ENCODE measurements at places on chromosomes 2 and 18.

GRCh38 chr2:202017940-202018339 is 15.7 kb upstream of the FZD7 start:
- no peak for DNase-seq

- DNase-seq, result no peak
Measured at GRCh38 chr2:238380785-238381184, 45.9 kb upstream of the ASB1 start.

DNA sequence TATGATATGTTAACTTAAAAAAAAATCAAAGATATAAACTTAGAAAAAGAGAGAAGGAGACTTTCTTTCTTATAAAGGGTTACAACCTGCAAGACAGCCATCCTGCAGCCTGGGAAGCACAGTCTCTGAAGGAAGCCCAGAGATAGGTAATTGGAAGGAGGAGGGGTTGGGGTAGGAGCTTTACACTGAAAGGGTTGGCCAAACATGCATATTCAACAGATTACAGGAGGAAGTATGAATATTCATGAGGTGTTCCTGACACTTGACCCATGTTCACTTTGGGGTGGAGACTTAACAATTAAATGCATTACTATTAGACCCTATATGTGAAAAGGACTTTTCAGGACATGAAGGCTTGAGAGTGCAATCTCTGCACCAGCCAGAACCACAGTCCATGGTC is 71.7 kb upstream of the CDH2 start:
- DNase-seq, result no peak

GRCh38 chr2:178271629-178272333 is 77.5 kb downstream of the OSBPL6 start:
- no peak for DNase-seq

DNA sequence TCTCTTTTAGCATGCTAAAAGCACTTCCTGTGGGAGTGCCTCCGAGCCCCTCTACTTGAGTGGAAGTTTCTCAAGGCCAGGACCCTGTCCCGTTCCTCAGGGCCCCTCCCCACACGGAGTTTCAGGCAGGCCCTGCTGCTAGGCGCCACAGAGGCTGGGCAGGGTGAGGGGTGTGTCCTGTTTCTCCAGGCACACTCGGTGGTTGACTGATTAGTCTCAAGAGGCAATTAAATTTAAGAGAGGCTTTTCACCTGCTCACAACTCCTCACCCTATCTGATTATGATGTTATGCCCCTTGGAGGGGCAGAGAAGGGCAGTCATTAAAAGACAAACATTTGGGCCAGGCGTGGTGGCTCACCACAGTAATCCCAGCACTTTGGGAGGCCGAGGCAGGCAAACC is 160.8 kb upstream of the HAAO start:
- DNase-seq, result no peak

DNA sequence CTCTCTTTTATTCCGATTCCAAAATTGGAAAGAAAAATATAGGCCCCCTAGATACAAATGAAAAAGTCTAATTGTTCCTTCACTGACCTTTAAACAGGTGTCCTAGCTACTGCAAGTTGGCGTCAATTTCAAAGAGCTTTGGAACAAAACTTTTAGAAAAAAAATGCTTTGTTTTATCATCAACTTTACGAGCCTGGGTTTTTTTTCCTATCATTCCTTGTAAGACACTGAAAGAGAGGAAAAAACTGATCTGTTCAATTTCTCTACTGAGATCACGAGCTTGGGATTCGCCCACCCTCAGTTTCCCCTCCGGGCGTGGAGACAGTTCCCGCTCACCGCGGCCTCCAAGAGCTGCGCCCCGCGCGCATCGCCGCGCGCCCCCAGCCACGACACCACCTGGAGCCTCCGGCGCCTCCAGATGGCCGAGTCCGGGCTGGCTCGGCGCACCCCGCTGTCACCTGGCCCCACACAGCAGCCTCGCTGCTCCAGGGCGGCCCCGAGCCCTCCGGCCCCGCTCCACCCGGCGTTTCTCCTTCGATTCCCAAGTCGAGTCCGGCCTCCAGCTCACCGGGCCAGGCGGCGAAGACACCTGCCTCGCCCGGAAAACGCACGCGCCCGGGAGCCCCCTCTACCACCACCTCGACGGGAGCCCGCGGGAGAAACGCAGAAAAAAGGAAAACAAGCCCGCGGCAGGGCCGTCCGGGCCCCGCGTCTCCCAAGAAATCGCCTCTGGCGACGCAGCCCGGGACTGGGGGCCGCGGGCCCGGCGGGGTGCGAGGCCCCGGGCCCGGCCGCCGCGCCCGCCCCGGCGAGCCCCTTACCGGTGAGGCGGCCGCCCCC is 656 bp downstream of the TBC1D8 start:
- peak; percentile 30 for DNase-seq

DNA sequence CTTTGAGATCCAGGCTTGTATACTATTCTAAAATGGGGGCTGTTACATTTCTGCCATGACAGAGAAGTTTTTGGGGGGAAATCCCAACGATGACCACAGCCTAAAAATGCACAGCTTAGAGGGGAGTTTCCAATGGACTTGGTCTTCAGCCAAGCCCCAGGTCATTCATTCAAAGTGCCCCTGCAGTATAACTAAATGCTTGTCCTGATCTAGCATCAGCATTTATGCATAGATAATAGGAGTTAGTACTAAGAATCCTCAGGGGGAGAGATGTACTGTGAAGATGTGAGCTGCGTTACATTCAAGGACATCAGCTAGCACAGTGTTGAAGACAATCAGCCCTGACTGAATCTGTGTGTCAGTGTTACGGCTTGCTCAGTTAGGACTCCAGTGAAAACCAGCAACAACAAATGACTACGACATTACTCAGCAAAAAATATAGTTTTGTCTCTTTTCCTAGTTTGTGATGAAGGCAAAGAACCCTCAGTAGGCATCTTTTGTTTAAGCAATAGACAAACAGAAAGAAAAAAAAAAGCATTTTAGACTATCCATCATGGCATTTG is 160.9 kb downstream of the ZEB2 start:
- peak; percentile 42 for DNase-seq

GRCh38 chr2:191991442-191991841 is 144.6 kb upstream of the CAVIN2 start:
- no peak for DNase-seq

DNA sequence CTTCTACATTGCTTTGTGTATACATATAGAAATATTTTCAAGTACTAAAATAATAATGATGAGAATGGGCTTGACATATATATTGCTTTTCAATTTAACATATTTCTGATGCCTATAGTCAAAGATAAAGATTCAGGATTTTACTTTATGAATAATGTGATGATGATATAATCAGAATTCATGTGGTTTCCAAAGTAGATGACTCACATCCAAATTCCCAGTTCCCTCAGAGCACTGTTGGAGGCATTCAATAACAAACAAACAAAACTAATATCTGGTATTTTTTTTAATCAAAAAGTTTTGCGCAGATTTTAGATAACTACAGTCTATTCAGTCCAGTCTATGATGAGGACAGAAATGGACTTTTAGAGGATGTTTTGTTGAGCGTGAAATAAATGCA is 2094.5 kb upstream of the CELF4 start:
- no peak for DNase-seq

GRCh38 chr2:208718828-208719227 is 312.2 kb downstream of the PTH2R start:
- no peak for DNase-seq
